ENCODE measurements at places on chromosomes 6 and 20.

- DNase-seq, result no peak
These were observed 194.6 kb downstream of the EPM2A start for GRCh38 chr6:145540741-145541140.

GRCh38 chr6:148524976-148525375, 182.3 kb downstream of the SASH1 start:
- DNase-seq, result no peak

GRCh38 chr6:170025341-170025911, 265.5 kb downstream of the DLL1 start:
- DNase-seq, result no peak

- DNase-seq, result no peak
These were observed 94.6 kb downstream of the TFAP2A start for GRCh38 chr6:10320291-10320690.

GRCh38 chr6:154352898-154353585, 3.6 kb downstream of the IPCEF1 start:
- DNase-seq, result no peak
